ENCODE measurements at places on chromosomes 16 and 17.

DNA sequence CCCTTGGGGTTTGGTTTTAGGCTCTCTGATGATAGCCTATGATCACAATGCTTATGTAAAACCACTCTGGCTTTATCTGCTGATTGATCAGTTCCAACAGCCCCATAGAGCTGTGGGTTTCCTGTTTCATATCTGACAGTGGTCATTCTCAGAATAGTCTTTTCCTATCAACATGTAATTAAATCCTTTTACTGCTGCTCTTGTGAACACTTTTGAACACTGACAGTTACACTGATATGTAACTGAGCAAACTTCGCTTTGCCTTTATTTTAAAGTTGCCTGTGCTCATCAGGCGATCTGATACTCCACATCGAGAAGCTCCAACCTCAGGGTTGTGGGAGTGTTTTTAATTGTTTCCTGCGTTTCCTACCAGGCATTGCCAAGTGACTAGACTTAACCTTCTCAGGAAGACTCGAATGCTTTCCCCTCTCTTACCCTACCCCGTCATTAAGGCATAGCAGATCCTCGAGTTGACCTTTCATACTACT, 17.3 kb upstream of the CLEC18B start:
- DNase-seq, result no peak

GRCh38 chr17:2398655-2399571, 1.9 kb downstream of the MNT start:
- DNase-seq, result no peak

GRCh38 chr17:49872754-49873377, 25.0 kb upstream of the TAC4 start:
- DNase-seq, result no peak

DNA sequence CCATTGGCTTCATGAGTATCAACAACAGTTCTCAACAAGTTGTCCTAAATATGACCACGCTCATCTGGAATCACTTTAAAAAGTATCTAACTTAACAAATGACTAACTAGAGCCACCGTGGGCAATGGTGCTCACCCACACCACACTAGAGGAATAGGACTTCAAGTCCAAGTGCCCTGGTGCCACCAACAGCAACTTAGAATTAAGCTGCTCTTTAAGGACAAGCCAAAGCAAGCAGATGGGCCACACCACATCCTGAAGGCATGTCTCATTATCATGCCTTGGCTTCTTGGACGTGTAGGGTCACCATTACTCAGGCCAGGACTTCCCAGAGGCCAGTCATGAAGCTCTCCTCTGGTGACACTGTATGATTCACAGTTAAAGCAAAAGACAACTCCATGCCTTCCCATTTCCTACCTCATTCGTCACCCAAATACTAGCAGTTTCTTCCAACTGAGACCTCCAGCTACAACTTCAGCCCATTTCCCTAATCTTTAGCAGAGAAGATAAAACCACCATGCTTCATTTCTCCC, 9.4 kb upstream of the SLC6A4 start:
- no peak for DNase-seq

- no peak for DNase-seq
Measured at GRCh38 chr16:1938316-1938715, 4.7 kb downstream of the MSRB1 start.

- no peak for DNase-seq
Measured at GRCh38 chr16:78640886-78641285, 541.4 kb downstream of the WWOX start.

DNA sequence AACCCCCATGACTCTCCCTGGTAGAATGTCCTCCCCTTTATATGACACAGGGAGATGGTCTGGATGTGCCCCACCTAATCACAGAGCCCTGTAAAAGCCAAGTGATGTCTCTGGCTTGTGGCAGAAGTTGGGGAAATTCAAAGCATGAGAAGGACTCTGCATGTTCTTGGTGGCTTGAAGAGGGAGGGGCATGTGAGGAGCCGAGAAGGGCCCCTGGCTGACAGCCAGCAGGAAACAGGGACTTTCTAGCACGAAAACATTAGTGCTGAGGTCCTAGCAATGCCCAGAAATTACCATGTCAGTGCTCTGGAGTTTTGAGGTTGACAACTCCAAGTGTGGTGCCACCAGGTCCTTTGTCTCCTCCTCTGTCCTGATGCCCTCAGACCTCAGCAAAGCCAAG, 75.9 kb downstream of the USP22 start:
- DNase-seq, result no peak
